SHP77 treated with DMSO at 0.1 percent for 48 hours (cell line): ENCODE measurements at places on chromosomes 6 and 20.

DNA sequence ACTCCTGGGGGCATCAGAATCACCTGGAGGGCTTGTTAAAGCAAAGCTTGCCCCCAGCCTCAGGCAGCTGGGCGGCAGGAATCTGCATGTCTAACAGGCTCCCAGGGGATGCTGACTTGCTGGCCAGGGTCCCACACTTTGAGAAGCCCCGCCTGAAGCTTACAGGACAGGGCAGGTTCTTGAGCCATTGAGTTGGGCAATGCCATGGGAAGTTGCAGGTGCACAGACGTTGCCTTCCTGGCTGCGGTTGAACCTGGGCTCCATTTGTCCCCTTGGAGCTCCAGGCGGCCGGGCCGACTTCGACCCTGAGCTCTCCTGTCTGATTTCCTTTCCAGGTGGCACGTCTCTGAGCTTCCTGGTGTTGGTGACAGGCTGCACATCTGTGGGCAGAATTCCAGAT lies 46.8 kb downstream of the SYNJ2 start:
- DNase-seq: no peak

DNA sequence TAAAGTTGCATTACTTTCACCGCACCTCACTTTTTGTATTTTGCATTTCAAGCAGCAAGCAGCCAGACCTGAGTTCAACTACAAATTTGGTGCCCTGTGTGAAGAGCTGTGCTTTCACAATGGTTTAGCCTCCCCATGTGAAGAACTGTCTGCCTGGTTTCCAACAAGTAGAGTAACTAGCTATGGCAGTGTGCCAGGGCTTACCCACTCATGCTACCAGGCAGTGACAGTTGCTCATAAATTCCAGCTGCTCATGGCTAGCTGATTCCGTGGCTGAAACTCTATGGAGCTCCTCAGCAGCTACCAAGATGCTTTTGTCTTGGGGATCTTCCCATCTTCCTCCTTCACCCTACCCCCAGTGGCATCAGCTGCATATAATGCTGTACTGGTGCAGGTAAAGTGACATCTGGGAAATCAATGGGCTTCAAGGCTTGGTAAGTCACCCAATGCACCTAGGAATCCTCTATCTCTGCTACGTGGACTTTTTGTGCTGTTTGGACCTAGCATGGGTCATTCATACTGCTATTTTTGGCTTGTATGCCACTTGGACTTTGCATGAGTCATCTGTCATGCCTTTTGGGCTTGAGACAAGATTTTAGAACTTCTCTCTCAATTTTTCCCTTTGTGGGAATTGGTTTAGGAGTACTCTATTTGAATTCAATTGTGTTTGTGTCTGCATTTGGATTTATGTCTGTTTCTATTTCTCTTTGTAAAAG lies 176.5 kb upstream of the GJE1 start:
- DNase-seq: peak; percentile 31

DNA sequence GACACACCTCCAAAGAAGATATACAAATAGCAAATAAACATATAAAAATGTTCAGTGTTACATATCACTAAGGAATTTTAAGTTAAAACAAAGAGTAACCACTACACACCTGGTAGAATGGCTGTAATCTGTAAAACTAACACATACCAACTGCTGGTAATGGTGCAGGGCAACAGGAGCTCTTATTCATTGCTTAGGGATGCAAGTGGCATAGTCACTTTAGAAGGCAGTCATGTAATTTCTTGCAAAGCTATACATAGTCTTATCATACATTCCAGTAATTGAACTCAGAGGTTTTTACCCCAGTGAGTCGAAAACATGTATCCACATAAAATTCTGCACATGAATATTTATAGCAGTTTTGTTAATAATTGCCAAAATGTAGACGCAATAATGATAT lies 906.8 kb upstream of the CITED2 start:
- DNase-seq: no peak

GRCh38 chr6:8905757-8906156 lies 470.4 kb upstream of the SLC35B3 start:
- no peak for DNase-seq

DNA sequence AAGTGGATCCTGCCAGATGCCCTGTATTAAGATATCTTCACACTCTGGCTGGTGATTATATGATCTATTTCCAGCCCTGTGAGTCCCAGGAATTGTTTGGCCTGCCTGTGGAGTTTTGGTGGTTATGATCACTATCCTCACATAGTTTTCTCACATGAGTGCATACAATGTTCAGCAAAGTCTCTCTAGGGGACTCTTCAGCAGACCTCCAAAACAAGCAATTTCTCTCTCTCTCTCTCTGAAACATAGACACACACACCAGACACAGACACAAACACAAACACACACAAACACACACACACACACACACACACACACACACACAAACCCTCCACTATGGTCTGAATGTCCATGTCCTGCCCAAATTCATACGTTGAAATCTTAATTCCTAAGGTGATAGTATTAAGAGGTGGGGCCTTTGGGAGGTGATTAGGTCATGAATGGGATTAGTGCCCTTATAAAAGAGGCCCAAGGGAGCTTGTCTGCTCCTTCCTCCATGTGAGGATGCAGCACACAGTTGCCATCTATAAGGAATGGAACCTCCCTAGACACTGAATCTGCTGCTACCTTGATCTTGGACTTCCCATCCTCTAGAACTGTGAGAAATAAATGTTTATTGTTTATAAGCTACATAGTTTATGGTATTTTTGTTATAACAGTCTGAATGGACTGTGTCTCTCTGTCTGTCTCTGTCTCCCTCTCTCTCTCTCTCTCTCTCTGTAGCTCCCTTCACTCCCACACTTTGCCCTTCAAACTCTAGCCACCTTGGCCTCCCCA lies 22.0 kb upstream of the SYNJ2 start:
- no peak for DNase-seq

DNA sequence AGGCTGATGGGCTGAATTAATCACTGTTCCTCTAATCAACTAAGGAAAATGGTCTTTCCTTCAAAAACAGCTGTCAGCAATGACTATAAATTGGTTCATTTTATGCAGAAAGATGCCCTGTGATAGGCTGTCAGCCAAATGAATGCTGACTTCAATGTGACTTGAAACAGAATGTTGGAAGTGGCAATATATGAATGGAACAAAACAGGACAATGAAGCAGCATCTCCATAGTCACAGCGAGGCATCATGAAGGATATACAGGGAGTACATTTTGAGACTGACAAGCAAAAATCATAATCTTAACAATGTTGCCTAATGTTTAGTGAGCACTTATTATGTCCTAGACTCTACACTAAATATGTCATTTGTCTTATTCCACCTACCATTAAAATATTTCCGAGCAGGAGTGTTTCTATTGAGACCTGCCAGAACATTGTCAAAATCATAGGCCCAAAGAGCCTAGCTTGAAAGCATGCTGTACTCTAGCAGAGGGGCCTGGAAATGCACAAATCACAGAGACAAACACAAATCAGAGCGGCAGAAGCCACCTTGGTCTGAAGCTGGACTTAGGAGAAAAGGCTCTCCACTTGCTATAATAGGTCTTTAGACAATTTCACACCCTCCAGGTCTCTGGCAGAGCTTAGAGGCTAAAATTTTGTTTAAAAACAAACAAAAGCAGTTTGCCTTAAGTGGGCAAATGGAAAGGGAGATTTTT lies 63.3 kb downstream of the FAM50B start:
- no peak for DNase-seq

GRCh38 chr6:21883595-21884328 lies 290.2 kb downstream of the SOX4 start:
- no peak for DNase-seq

- DNase-seq: no peak
These were observed 14.7 kb upstream of the RCAN2 start for GRCh38 chr6:46505693-46506512.

- DNase-seq: no peak
These were observed 194.9 kb downstream of the PACRG start for GRCh38 chr6:162922563-162923166.

- no peak for DNase-seq
These were observed 30.8 kb downstream of the AGPAT4 start for GRCh38 chr6:161242779-161243693.

DNA sequence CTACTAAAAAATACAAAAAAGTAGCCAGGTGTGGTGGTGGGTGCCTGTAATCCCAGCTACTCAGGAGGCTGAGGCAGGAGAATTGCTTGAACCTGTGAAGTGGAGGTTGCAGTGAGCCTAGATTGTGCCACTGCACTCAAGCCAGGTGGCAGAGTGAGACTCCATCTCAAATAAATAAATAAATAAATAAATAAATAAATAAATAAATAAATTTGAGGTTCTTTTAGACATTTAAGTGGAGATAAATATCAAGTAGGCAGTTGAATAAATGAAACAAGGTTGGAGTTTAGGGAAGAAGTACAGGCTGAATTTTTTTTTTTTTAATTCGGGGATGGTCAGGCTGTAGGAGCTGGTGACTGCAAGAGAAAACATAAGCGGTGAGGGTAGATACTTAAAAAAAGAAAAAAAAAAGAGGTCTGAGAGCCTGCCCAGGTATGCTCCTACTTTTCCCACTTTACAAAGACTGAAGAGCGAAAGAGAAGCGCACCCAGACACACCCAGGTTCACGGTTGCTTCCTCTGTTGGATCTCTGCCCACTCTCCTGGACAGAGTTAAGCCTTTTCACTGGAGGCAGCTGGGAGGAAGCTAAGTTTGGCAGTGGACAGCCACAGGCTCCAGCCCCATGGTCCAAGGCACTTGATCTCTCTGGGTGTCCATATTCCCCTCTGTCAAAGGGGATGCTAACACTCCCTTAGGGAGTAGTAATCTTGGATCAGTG lies 100.9 kb upstream of the PRDM1 start:
- no peak for DNase-seq

DNA sequence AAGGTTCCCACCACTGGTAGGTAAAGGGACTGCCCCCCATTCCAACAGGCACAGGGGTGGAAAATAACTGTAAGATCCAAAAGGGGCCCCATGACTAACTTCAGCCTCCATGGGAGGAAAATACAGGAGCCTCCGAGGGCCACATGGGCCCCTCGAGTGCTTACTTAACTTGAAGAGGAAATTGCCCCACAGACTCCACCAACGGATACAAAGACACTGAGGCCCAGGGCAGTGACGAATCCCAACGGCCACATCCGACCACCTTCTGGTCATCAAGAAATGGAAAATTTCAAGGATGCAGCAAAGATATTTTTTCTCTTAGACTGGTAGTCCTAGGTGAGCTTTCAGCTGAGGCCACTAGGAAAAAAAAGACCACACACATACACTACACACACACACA lies 116.0 kb upstream of the MRPS10 start:
- DNase-seq: no peak
